ENCODE measurements at places on chromosomes 16 and 17.

DNA sequence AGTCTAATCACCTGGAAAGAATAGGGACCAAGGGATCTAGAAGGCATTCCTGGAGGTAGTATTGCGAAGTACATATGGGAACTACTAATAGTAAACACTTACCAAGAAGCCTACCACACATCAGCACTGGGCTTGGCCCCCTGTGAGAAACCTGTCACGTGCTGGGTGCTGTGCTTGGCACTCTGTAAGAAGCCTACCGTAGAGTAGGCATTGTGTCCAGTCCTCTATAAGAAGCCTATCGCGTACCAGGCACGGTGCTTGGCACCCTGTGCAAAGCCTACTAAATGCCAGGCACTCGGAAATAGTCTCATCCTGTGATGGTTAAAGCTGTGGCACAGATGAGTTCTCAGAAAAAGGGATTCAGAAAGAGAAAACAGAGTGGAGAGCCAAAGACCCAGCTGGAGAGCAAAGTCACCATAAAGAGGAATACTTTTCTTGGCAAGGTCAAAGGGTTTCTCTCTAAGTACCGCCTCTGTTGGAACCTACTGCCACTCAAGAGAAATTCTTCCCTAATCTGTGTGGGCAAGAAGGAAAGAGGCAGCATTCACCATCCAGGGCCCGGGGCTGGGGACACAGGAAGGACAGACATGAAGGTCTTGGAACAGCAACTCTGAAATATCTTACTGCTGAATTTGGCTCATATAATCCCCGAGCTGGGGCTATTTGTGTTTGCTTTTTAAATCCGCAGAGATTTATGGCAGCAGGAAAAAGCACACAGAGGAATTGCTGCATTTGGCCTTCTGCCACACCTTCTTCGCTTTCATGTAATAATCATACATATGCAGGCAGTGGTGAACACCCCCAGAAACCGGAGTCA lies 81.8 kb downstream of the VAT1L start:
- DNase-seq = no peak

GRCh38 chr17:42566215-42566882 lies 551 bp upstream of the MLX start:
- DNase-seq = peak; percentile 5

DNA sequence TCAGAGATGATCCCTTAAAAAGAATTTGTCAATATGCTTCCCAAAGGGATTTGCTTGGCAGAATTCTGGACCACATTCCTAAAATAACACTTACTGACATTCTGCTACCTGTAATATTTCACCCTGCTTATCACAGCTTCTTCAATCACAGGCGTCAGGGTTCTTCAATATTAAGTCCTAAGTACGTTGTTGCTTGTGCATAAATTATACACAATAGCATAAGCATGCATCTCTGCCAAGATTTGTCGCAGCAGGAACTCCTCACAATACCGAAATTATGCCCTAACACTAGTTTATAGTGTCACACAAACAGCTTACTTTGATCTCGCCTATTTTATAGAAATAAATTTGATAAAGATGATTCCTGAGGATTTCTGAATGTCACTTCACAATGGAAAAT lies 48.9 kb downstream of the UBE2G1 start:
- DNase-seq = no peak

- DNase-seq = no peak
Measured at GRCh38 chr16:69831212-69832123, 69.3 kb downstream of the WWP2 start.

GRCh38 chr16:19238406-19238805 lies 47.1 kb upstream of the CLEC19A start:
- no peak for DNase-seq

DNA sequence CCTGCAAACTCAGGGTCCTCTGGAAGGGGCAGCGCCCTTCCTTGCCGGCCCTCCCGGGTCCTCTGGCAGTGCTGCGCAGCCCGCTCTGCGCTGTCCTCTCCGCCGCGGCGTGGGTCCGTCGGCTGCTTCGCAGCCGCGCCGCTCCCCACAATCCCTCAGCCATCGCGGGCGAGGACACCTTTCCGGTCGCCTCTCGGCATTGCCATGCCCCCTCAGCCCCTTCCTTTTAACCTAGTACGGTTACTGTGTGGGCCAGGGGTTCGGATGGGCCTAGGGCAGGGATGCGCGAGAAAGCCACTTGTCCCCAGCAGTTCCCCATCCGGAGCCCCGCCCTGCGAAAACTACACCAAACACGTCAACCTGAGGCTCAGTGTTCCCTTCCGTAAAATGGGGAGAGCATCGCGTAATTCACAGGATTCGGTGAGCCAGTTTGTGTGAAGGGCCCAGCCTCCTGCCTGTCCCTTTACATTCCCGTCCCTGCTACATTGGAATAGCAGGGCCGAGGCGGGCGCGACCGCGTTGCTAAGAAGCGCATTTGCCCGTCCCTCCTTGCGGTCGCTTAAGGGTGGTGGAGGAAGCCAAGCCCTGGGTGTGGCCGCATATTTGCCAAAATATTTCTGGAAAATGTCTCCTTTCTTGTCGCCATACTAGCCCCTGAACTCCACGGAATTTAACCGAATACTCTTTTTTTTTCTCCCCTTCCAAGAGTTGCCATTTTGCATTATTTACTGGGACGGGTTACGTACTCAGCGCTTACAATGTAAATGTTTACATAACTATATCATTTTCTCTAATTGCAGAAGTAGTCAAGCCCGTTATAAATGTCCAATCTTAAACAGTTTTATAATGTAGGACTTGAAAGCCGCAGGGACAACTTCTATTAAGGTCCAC lies 13.2 kb downstream of the COPZ2 start:
- DNase-seq = no peak

DNA sequence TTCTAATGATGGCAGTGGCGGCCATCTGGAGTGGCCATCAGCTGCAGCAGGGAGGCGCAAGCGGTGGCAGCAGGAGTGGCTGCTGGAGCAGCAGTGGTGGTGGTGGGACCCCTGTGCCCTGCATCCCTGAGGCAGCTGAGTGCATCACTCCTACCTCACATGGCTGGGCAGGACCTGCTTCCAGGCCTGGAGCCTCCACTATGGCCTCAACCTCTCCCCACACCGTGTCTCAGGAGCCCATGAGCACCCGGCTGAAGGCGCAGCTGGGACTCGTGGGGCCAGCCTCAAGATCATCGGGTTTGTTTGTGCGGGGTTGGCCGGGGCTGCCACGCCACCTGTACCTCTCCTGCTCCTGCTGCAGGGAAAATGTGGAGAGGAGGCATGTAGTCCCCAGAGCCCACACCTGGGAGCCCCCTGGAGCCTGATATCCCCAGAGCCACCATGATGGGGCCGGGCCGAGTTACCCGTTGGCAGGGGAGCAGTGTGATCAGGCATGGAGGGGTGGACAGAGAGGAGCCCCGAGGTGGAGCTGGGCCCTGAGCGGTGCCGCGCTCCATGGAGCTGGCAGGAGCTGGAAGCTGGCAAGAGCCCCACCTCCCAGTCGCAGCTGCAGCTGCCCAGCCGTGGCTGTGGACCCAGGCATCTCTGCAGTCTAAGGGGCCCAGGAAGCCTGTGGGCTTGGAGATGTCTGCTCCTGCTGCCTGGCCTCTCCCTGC lies 16.7 kb downstream of the RHOT1 start:
- DNase-seq = no peak

DNA sequence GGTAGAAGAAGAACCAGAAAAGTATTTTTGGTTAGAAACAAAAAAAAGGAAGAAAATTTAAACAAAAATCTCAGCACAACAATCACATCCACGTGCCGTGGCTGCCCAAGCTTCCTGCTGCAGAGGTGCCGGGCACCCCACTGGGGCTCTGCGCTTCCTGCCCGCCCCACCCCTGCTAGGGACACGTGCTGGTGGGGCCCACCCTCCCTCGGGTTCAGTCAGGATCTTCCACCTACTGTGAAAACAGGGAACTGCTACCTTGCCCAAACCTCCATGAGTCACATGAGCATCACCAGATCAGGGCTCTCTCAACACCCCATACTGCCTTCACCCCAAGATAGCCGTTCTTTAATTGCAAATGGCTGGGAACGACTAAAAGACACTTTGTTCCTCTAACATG lies 24.4 kb upstream of the CYTH1 start:
- DNase-seq = no peak

GRCh38 chr17:76562734-76563148 lies 22.9 kb downstream of the PRCD start:
- DNase-seq = no peak

GRCh38 chr16:75102595-75102994 lies 14.0 kb downstream of the LDHD start:
- DNase-seq = no peak

DNA sequence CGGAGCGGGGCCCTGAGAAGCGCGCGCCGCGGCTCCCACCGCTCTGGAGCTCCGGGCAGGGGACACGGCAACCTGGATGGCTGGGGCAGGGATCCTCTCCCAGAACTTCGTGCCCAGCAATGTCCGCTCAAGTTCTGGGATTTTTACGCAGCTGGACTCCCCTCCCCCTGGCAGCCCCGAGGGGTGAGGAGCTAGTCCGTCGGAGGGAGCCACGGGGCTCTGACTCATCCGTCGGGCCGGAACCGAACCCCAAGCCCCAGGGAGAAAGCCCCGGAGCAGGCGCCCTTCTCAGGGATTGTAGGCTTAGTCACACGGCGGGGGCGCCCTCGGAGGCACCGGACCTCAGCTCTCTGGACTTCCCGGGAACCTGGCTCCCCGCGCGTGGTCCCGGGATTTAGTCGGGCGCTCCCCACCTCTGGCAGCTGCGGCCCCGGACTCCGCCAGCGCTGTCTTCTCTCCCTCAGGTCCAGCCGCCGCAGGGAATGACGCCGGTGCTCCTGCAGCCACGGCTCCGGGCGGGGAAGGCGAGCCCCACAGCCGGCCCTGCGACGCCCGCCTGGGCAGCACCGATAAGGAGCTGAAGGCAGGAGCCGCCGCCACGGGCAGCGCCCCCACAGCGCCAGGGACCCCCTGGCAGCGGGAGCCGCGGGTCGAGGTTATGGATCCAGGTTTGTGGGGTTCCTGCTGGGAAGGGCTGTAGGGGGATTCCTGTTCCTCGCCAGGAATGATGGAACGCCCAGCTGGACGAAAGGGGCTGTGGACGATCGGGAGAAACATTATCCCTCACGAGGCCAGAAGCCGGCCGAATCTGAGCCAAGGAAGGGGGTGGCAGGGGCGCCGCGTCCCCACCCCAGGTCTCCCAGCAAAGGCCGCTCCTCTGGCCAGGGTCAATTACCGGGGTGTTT lies 830 bp downstream of the SPHK1 start:
- peak; percentile 26 for DNase-seq

DNA sequence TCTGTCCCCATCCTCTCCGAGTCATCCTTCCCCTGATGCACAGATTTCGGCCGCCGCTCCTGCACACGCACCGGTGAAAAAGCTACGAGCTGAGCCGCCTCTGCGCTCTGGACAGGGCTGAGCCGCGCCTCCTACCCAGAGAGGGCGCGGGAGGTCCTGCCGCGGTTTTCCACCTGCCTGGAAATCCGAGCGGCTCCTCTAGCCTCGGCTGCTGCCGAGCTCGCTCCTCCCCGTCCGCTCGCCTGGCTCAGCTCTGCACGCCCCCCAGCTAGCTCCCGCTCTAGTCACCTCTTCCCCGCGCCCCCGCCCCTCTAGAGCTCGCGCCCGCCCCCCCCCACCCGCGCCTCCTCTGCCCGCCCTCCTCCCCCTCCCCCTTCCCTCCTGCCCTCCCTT lies 198 bp upstream of the SHISA9 start:
- no peak for DNase-seq

DNA sequence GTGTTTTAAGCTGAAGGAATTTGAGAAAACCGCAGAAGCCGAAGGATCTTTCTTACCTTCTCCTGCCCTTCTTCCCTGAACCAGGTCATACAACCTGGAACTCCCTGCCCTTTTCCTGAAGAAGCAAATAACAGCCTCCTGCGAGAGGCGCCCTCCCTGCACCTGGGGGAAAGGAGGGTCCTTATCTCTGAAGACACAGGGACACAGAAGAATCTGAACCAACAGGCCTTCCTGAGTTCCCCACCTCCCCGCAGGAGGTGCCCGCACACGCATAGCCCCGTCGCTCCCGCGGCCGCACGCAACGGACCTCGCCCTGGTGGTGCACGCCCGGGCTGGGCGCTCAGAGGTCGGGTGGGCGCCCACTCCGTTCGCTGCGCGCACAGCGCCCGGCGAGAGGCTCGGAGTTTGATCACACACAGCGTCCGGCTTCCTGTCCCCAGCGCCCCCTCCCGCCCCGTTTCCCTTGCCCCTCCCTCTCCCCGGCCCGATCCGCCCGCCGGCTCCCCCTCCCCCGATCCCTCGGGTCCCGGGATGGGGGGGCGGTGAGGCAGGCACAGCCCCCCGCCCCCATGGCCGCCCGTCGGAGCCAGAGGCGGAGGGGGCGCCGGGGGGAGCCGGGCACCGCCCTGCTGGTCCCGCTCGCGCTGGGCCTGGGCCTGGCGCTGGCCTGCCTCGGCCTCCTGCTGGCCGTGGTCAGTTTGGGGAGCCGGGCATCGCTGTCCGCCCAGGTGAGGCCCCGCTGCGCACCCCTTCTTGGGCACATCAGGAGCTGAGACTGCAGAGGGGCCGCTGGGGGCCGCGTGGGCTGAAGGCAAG lies at the start of gene TNFSF12:
TNFSF12 (plus strand) TSS at position 474 of the 816 bp plus-strand sequence; CDS start at position 570, 96 bp downstream.
- no peak for DNase-seq

DNA sequence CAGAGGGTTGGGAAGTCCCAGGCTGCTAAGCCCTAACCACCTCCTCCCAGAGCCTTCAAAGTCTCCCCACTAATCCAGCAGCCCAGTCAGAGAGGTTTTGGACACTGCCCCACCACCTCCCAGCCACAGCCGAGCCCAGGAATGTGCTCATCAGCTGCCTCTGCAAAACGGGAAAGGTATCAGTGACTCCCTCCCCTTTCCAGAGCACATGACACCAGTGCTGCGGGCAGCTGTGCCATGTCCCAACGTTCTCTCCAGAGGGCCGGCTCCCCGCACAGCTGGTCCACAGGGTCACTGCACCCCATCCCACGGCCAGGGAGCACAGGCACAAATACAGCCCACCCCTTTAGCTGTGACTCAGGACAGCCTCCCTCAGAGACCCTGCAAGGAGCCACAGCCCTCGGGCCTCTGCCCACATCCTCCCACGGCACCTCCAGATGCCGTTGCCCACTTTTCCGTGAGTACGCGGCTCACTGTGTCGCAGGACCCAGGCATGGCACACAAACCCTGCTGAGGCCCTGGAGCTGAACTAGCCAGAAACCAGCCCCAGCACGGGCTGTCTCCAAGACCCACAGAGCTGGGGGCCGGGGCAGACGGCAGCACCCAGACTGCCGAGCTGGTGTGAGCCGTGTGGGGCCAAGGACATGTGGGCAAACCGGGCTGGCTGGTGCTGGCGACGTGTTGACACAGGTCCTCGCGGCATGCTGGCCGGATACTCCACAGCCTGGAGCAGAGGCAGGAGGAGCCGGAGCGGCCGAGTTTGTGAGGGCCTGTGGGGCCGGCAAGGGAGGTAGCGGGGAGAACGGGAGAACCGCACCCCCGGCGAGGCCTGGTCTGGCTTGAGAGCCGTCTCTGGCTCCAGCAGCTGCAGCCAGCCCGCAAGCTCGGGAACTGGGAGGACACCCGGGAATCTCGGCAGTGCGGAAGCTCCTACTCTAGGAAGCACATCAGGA lies 6.3 kb upstream of the PPP1R27 start:
- DNase-seq = no peak

GRCh38 chr17:33667671-33668070 lies 374.6 kb upstream of the ASIC2 start:
- no peak for DNase-seq

GRCh38 chr16:20938426-20938825 lies 37.9 kb downstream of the LYRM1 start:
- no peak for DNase-seq
